ENCODE measurements at places on chromosomes 11 and 22.

DNA sequence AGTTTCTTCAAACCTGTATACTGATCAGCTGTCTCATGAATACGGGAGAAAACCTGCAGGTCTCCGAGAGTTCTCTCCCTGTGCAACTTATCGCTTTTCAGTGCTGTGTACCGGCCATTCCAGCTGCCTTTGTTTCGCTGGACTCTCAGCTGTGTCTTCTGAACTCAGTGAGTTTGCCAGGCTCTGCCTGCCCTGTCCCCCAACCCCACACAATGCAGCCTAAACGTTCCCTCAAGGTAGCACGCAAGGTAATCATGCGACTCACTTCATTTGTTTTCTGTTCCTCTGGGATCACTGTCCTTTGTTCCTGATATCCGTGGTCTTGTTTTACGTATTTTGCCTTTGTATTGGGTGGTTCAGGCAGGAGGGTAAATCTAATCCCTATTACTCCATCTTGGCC lies 13.5 kb downstream of the RBM7 start:
- no peak for DNase-seq

DNA sequence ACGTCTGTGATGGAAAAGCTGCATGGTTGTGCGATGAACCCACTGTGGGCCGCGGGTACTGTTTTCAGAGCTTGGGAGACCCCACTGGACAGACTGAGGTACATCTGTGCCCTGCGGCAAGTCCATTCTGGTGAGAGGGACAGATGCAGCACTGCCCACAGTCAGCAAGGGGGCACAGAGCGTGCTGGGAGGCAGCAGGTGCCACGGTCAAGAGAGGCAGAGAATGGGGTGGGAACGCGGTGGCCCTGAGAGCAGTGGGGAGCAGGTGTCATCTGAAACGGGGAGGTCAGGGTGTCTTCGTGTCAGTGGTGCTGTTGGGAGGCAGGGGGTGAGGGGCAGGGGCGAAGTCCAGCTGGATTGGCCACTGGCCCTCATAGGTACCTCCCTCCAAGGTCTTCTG lies 32.0 kb downstream of the TBC1D22A start:
- no peak for DNase-seq

DNA sequence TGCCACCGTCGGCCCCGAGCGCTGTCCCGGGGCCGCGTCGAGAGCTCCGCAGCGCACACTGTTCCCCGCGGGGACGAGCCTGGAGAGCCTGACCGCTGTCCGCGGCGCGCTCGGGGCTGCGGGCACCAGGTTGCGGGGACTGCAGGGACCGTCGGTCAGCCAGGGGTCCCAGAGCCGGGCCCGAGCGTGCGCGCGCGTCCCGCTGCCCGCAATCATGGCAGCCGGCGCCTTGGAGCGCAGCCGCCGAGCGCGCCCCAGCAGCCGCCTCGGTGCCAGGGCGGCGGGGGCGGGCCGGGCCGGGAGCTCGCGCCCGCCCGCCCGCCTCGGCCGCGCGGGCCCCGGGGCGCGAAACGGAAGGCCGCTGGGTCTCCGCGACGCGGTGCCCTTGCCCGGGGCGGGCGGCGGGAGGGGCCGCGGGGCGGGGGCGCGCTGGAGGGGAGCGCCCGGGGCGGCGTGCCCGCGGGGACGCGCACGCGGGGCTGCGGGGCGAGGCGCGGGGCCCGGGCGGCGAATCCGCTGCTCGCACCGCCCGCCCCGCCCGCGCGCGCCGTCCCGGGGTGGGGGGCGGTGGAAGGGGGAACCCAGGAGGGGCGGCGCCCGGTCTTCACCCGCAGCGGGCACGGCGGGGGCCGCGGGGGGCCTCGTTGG lies 79.4 kb upstream of the PPARA start:
- DNase-seq = peak; percentile 35

GRCh38 chr11:133955945-133956421 lies 785 bp downstream of the IGSF9B start:
- no peak for DNase-seq

DNA sequence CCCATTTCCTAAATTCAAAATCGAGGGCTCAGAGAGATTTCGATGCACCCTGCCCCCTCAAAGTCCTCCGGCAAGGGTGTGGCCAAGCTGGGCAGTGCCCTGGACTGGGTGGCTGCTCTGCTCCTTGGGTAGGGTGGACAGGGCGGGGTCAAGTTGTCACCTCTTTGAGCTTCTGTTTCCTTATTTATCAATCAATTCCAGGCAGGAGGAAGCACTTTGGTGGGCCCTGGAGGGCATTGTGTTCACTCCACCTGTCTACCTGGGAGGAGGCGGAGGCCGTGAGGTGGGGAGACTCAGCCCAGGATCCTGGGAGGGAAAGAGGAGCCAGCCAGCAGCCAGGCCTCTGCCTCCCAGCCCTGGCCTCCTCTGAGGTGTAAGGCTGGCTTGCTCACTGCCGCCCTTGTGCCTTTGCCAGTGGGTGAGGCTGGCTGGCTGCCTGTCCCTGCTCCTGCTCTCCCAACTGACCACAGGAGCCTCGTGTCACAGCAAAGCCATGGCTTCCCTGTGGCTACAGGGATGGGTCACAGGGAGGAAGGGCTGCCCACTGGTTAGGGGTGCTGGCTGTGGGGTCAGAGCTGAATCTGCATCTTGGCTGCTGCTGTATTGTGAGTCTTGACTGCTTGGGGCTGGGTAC lies 25.5 kb upstream of the SHISAL1 start:
- no peak for DNase-seq

DNA sequence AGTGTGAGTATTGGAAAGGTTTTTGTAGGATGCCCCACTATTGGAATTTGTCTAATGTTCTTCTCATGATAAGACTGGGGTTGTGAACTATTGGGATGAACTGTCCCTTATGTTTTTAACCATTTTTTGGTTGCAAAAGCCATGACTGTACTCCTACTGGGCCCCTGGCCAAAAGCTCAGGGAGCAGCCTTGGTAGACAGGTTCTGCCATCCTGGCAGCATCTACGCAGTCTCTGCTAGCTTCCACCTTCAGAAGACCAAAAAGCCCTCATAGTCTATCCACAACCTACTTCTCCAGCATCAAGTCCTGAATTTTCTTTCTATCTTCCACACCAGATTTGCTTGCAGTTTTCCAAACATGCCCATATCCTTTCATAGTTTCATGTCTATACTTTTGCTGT lies 211.8 kb downstream of the TENM4 start:
- DNase-seq = no peak

DNA sequence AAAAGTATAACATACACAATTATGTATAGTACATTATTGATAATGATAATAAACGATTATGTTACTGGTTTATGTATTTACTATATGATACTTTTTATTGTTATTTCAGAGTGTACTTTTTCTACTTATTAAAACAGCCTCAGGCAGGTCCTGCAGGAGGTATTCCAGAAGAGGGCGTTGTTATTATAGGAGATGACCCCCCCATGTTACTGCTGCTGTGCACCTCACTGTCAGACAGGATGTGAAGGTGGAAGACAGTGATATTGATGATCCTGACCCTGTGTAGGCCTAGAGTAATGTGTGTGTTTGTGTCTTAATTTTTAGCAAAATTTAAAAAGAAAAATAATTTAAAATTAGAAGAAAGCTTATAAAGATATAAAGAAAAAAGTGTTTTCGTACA lies 57.6 kb downstream of the REXO2 start:
- no peak for DNase-seq

All from CD4-positive, alpha-beta T cell treated with Interleukin-6 at 100 ng/mL for 8 hours (primary cell).